Fibroblast of the aortic adventitia (primary cell): ENCODE measurements at places on chromosomes 13 and 19. TPM values are rescaled to one million over a fixed set of nuclear protein-coding genes. Genes with fewer than 3 reads are reported as not detected.

DNA sequence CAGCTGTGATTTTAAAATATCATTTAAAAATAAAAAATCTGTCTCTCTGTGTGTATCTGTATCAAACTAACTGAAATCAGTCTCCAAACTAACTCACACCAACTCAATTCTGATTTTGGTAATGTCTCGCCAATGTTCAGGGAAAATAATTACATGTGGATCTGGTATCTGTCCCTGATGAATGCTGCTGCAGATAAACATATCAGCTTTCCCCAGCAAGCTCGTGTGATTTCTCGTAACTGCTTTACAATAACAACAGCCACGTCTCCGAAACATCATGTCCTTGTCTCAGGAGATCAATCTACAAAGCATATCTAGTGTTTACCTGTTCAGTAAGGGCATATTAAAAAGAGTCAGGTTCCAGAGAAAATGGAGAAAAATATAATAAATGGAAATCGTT is 129.0 kb downstream of the IRS2 start:
- no peak for DNase-seq

GRCh38 chr13:80338781-80339562 is 2.0 kb downstream of the SPRY2 start:
- peak; percentile 93 for DNase-seq

- no peak for DNase-seq
Measured at GRCh38 chr13:57552437-57552836, 79.1 kb upstream of the PCDH17 start.

DNA sequence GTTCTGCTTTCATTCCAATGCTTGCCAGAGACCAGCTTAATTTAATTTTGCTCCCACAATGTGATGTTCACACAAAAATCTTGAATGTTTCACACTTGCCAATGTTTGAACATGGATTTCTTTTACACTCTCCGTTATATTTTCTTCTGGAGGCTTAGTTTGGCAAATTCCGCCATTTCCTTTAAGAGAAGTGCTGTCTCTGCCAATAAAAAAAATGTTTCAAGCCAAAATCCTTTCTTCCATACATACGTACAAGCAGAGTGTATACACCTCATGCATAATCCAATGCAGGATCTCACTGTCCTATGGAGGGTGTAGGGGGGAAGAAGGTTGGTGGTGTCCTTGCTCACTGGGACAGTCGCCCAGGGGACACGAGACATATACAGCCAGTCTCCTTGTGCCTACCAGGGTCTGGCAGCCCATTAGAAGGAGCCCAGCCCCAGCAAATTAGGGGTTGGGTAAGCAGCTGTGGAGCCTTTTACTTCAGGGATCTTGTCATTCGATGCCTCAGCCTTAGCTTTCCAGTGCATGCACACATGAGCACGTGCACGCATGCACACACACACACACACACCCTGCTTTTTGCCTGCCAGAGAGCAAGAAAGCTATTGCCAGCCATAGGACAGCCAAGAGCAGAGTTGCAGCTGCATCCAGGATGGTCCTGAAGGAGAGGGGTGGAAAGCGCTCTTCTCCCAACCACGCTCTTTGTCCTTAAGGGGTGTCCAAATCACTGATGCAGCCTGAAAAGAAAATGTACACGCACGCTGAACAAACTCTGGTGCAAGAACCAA is 208.3 kb downstream of the FOXO1 start:
- no peak for DNase-seq

GRCh38 chr13:45320876-45321629 is 19.9 kb downstream of the TPT1 start:
- DNase-seq, result no peak

- DNase-seq, result no peak
Measured at GRCh38 chr19:374183-374885, 29.7 kb upstream of the MIER2 start.

The FUT2 gene
- not detected in 2 replicates for total RNA-seq

The PNMA8B gene
- 1.6 and 6.3 TPM in 2 replicates for total RNA-seq

The FCHO1 gene
- total RNA-seq, result 0.36 TPM in 1 of 2 replicates, not detected in the other

The GAMT gene
- 8.8 and 40.6 TPM in 2 replicates for total RNA-seq

The SYDE1 gene
- 36.2 and 46.9 TPM in 2 replicates for total RNA-seq

The TTC9B gene
- not detected in 2 replicates for total RNA-seq

The ZNF665 gene
- 2.4 and 2.9 TPM in 2 replicates for total RNA-seq

The YJU2 gene
- 16.8 and 17.2 TPM in 2 replicates for total RNA-seq

The ZNF568 gene
- 13.5 and 24.7 TPM in 2 replicates for total RNA-seq
